ENCODE measurements at places on chromosomes 1 and 21.

GRCh38 chr1:67316180-67316902 lies 8.7 kb downstream of the IL12RB2 start:
- no peak for DNase-seq

- no peak for DNase-seq
Measured at GRCh38 chr1:40650075-40650474, 15.4 kb downstream of the RIMS3 start.

DNA sequence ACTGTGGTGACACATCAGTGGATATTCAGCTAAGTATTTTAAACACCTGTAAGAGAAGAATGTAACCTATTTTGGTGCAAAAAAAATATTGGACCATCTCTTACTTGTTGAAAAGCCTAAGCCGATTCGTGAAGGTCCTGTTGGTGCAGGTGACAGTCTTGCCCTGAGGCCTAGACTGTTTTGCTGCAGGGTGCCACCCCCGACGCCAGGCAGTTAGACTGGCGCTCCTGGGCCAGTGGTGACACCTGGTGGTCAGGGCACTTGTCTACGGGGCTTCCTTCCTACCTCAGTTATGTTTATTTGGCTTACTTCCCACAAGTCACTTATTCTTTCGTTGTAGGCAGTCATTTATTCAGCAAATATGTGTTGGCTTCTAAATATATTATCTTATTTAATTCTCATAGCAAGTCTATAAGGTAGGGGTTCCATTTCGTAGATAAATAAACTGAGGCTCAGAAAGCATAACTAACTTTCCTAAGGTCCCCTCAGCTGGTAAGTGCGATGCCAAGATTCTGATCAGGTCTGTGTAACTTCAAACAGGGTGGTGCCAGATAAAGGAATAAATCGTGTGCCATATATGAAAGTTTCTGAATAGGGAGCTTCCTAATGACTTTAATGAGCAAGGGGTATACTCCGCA lies 1.9 kb downstream of the EEIG2 start:
- peak; percentile 71 for DNase-seq

GRCh38 chr21:25005388-25005787 lies 601.9 kb downstream of the MRPL39 start:
- no peak for DNase-seq

DNA sequence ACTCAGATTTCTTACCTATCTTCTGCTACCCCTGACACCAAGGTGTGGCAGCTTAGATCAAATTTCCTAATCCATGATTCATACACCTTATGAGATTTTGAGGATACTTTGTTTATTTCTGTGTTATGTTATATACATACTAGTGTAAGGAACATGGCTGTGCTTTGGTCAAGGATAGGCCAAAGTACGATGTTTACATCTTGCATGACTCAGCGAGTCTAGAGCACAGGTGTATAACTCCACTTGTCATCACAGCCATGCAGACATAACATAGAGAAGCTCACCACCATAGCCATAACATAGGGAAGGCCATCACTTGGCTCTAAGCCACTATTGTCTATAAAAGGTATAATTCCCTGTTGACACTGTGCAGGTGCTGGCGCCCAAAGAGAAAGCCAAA lies 61.2 kb downstream of the GBP6 start:
- DNase-seq: no peak

GRCh38 chr1:237281481-237281880 lies 239.5 kb downstream of the RYR2 start:
- DNase-seq: no peak
